Fibroblast of the aortic adventitia (primary cell): ENCODE measurements at places on chromosomes 6 and 20.
A peak's percentile ranks its signal among the peaks of the same experiment; 100 is the strongest.

DNA sequence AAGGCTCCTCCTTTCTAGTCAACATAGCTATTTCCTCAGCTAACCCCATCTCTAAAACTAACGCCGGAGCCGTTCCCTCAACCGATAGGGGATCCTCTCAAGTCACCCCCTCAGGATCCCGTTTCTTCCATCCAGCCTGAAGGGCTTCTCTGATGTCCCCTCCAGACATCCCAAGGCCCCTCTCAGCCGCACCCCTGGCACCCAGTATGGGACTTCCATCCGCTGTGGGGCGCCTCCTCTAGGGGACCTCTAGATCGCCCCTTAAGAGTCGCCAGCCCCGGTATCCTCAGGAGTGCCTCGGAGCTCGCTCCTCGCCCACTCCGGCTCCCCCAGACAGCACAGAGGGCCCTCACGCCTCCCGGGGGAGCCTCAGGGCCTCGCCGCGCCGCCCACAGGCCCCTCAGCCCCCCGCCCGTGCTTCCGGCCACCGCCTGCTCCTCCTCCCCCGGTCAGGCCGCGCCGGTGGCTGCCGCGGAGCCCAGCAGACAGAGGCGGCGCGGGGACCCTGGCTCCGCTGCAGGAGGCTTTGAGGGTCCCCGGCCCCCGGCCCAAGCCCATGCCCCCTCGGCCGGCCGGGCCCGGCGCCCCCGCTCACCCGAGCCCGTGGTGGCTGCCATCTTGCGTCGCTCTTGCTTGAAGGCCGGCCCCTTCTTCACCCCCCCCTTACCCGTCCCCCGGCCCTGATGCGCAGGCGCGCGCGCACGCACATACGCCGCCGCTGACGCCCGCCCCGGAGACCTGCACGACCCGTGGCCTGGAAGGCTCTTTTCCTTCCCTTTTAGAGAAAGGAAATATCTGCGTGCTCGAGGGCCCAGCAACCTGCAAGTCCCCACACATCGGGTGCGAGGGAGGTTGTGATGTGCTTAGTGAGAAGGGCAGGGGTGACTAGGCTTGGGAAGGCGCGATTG lies at the start of gene UBE2V1:
TSS of gene UBE2V1 (minus strand) at position 639 of the 908 bp plus-strand sequence. CDS start at position 617, 22 bp downstream.
- DNase-seq = peak; percentile 78

DNA sequence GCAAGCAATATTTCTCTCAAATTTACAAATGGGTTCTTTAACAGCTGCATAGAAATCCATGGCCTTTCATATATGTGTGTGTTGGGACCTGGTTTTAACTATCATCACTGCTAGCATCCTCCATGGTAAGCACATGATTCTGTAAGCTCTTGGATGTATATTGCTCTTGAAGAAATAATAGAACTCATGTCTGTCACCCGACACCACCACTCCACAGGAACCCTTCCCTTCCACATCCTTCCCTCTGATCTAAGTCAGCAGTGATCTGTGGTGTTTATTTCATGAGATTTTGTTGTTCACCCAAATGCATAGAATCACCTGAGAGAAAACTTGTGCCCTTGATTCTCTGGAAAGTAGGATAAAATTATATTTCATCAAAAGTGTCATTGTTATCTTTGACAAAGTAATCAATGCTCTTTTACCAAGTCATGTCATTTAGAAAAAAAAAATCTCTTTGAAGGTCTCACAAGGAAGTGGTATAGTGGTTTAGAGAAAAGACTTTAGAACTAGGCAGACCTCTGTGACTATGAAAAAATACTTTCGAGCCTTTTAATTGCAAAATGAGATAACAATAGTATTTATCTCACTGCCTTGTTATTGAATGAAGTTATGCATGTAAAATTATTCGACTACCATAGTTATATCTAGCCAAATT lies 649.8 kb upstream of the SLC35B3 start:
- no peak for DNase-seq

GRCh38 chr20:37280403-37280802 lies 9.1 kb upstream of the MANBAL start:
- no peak for DNase-seq

- DNase-seq = no peak
Observed at GRCh38 chr6:5280920-5281319, 19.6 kb downstream of the FARS2 start.

GRCh38 chr6:73964241-73964854 lies 268.3 kb downstream of the CD109 start:
- DNase-seq = no peak

DNA sequence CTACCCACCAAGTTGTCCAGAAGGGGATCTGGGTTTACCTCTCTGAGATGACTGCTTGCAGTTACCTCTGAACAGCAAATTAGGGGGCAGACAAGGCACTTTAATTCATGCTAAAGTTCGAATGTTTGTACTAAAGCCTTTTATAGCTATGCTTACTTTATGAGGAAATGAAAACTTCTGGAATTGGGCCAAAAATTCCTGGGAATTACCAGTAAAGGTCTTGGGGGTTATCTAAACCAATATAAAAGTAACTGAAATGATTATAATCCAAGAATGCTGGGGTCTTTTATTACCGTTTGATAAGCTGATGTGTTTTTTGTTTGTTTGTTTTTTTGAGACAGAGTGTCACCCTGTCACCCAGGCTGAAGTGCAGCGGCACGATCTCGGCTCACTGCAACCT lies 7.9 kb upstream of the LZTS3 start:
- peak; percentile 6 for DNase-seq

- DNase-seq = peak; percentile 41
Observed at GRCh38 chr6:160950507-160950906, 41.1 kb upstream of the MAP3K4 start.

GRCh38 chr6:115365783-115366182 lies 694.9 kb downstream of the FRK start:
- no peak for DNase-seq

- DNase-seq = peak; percentile 61
Observed at GRCh38 chr6:108578595-108579327, 18.0 kb downstream of the FOXO3 start.

- DNase-seq = no peak
Observed at GRCh38 chr6:126173265-126173664, 166.7 kb upstream of the CENPW start.

GRCh38 chr6:17935188-17936149 lies 52.0 kb downstream of the KIF13A start:
- DNase-seq = no peak

DNA sequence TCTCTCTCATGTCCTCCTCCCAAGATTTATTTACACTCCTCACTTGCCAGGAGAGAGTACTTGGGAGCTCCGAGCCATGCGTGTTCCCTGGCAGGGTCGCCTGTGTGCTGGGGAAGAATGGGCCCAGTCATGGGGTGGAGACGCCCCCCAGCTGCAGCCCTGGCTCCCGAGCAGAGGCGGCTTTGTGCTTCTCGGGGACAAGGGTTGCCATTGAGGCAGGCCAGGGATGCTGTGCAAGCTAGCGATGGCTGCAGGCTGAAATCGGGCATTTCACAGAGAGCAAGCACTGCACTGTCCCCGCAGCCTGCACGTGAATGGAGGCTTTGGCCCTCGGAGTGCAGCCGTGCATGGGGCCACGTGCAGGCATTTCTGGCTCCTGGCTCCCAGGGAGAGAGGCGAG lies 23.8 kb downstream of the PHACTR3 start:
- DNase-seq = no peak

DNA sequence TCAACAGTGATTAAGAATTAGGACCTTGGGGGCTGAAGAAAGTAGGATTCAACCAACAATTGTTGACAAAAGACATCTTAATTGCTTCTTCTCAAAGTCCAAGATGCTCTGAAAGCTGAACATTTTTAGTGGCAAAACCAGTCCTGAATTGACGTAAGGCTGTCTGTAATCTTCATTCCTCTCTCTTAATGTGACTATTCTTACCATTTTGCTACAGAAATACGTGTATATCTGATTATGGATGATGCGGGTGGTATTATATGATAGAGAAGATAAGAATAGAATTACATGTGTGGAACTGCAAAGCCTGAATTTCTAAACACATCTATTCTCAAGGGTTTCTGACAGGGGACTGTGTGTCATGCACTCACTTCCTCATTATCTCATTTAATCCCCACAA lies 130.3 kb upstream of the SASH1 start:
- DNase-seq = no peak

DNA sequence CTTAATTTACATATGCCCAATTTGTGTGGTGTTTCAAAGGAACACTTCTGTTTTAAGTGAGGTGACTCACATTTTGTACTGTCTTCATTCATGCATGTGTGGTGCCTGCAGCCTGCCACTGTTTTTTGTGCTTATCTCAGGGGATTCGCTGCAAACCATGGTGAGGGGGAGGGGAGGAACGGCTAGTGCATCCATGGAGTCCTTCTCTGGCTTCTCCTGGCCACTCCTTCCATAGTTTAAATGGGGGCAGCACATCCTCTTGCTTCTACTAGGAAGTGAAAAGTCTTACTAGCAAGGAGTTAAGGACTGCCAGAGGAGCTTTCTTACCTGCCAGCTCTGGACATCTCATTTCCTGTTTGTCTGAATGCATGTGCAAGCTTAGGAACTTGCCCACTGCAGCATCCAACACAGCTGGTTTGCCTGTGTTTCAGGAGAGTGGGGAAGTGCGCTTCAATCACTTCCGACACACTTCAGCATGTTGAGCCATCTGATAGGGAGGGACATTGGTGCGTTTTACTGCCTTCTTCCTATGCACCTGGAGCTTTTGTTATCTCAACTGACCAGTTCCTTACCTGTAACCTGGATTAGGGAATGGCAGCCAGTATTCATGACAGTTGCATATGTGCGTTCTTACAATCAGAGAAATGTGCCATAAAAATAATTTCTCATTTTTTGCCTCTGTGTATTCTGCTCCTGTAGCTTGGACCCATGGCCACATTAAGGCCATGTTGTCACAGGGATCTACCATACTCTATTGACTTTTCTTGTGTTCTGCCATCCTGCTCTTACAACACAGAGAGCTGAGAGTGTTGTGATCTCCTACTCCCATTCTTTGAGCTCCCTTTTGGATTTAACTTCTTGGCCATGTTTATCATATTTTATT lies 211.3 kb downstream of the ARID1B start:
- DNase-seq = no peak

DNA sequence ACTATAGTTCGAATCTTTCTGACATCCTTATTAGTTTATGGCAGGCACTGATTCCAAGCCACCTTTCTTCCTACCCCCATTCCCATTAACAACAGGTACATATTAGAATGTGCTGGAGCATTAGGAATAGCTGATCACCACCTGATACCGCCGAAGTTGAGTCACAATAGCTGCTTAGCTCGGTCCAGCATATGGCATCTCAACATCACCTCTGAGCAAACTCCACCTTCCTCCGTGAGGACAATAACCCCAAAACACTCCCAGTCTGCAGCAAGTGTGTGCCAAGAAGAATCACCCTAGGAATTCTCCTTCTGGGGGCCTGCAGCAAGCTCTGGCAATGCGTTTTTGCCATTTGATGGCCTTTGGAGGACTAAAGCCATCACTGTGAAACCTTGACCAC lies 8.7 kb downstream of the PMEPA1 start:
- no peak for DNase-seq

GRCh38 chr20:24673678-24674570 lies 204.5 kb downstream of the SYNDIG1 start:
- DNase-seq = peak; percentile 93

DNA sequence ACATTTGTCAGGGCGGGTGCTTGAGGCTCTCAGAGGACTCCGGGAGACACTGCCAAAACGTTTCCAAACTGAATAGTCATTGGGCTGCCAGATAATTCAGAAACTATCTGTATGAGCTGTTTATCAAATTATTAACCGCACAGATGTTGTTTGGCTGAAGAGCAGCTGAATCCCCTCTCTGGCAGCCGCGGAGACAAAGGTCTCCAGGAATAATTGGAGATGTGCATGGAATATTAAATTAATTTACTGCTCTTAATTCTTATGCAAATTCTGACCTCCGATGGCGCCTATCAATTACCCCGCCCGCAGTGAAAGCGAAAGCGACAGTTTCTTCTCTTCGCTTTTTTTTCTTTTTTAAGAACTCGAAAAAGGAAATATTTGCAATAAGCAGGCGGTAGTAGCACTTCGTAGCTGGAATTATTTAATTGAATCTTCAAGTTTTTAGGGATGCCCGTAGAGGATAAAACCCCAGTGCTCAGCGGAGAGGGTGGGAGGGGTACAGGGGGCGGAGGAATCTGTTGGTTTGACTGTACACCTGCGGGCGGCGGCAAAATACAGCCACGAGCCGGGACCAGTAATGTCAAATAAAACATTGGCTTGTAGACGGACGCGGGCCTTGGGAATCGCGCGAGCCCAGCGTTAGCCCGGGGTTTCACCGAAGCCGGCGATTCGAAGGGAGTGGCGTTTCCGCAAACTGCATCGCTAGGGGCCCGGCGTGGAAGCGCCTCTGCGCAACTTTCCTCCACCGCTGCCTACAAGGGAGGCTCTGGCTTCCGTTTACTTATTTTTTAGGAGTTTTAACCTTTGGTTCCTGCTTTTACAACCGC lies 6.2 kb downstream of the LINC00237 start:
- DNase-seq = peak; percentile 17

DNA sequence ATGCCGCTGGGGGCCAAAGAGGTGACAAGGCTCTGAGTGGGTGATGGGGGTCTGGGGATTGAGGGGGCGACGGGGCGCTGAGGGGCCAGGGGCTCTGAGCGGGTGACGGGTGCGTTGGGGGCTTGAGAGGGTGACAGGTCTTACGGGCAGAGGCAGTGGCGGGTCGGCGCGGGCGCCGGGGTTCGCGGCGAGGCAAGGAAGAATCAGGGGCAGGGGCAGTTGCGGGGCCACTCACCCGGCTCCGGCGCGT lies 146 bp downstream of the ZNFX1 start:
- no peak for DNase-seq

DNA sequence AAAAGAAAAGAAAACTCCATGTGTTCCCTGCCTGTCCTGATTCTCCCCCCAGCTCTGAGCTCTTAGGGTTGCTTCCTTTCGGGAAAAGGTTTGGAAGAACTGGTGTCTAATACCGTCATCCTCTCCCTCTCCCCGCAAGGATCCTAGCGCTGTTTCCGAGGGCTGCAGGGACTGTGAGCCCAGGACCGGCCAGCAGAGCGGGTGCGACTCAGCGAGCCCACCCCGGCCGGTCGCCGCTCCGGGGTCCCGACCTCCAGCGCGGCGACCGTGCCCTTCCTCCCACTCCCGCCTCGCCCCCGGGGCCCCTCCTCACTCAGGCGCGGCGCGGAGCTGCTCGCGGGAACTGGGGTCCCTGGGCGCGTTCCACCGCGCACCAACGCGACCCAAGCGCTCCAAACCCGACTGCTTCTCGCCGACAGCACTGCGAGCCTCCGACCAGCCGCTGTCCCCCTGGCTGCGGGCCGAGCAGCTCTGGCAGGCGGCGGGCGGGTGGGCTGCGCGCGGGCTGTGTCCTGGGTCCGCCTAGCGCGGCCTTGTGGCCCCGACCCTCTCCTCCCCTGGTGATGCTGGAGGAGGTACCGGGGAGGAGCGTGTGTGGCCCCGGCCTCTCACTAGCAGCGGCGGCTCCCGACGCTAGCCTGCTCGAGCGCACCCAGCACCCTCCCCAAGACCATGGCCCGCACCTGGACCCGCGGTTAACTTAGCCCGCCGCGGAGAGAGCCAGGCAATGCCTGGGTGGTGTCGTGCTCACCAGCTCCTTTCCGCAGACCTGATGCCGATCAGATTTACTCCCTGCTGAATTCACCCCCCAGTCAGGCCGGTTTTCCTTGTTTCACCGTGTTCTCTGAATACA lies at the start of gene PLA2G7:
TSS of gene PLA2G7 (minus strand) at position 509 of the 853 bp plus-strand sequence. CDS start 12,484 bp downstream, outside the sequence.
- DNase-seq = peak; percentile 5

GRCh38 chr6:132567566-132567965 lies 2.6 kb upstream of the TAAR6 start:
- no peak for DNase-seq

GRCh38 chr20:24102290-24102689 lies 113.7 kb upstream of the GGTLC1 start:
- no peak for DNase-seq
